Astrocyte (in vitro differentiated cells and primary cell): ENCODE measurements at places on chromosomes 13 and 19. TPM values are rescaled to one million over a fixed set of nuclear protein-coding genes. Genes with fewer than 3 reads are reported as not detected.

HIPK4 gene
- total RNA-seq: 0.12 TPM in 1 of 2 replicates, not detected in the other

NCR1 gene
- not detected in 2 replicates for total RNA-seq

PMIS2 gene
- not detected in 2 replicates for total RNA-seq

SLC5A5 gene
- not detected in 2 replicates for total RNA-seq

SHANK1 gene
- total RNA-seq: not detected in 2 replicates

REXO1 gene
- total RNA-seq: 35.5 and 36.2 TPM in 2 replicates

HPN gene
- total RNA-seq: 0.31 and 0.73 TPM in 2 replicates

ANGPTL4 gene
- total RNA-seq: 110 and 115 TPM in 2 replicates

CYP4F3 gene
- total RNA-seq: not detected in 2 replicates

CLEC4M gene
- not detected in 2 replicates for total RNA-seq

RAB3A gene
- total RNA-seq: 6.6 and 7.5 TPM in 2 replicates

SLITRK6 gene
- total RNA-seq: 5.9 and 6.3 TPM in 2 replicates

NR2F6 gene
- 63.5 and 72.8 TPM in 2 replicates for total RNA-seq

ZNF132 gene
- 1.4 and 1.9 TPM in 2 replicates for total RNA-seq

JAK3 gene
- 1.00 and 1.8 TPM in 2 replicates for total RNA-seq

IGFLR1 gene
- total RNA-seq: 2.0 and 2.4 TPM in 2 replicates

ALOX5AP gene
- total RNA-seq: 2.9 and 4.5 TPM in 2 replicates

CRLF1 gene
- total RNA-seq: 18.5 and 53.1 TPM in 2 replicates

MBD3L4 gene
- total RNA-seq: not detected in 2 replicates

ZNF737 gene
- total RNA-seq: 10.9 and 13.7 TPM in 2 replicates

MLNR gene
- total RNA-seq: not detected in 2 replicates

GIPC3 gene
- total RNA-seq: 0.09 and 0.10 TPM in 2 replicates

PRR19 gene
- total RNA-seq: 1.3 and 1.4 TPM in 2 replicates

BRSK1 gene
- 17.6 and 18.8 TPM in 2 replicates for total RNA-seq

SHC2 gene
- total RNA-seq: 27.5 and 29.7 TPM in 2 replicates

CCDC70 gene
- not detected in 2 replicates for total RNA-seq

SIGLEC10 gene
- total RNA-seq: not detected in 2 replicates

CGB3 gene
- total RNA-seq: 3.6 and 4.5 TPM in 2 replicates

CC2D1A gene
- 22.6 and 27.3 TPM in 2 replicates for total RNA-seq
